Naive thymus-derived CD8-positive, alpha-beta T cell (primary cell): ENCODE measurements at places on chromosomes 7 and 10. TPM values are rescaled to one million over a fixed set of nuclear protein-coding genes. Genes with fewer than 3 reads are reported as not detected.
A peak's percentile ranks its signal among the peaks of the same experiment; 100 is the strongest.

The NPY4R2 gene
- not detected for total RNA-seq

The SLC26A5 gene
- total RNA-seq = not detected

The OR6V1 gene
- not detected for total RNA-seq

The LRCH4 gene
- total RNA-seq = 454 TPM

The TCF7L2 gene
- 4.3 TPM for total RNA-seq

The HYAL4 gene
- total RNA-seq = not detected

The STAMBPL1 gene
- total RNA-seq = 23.3 TPM

DNA sequence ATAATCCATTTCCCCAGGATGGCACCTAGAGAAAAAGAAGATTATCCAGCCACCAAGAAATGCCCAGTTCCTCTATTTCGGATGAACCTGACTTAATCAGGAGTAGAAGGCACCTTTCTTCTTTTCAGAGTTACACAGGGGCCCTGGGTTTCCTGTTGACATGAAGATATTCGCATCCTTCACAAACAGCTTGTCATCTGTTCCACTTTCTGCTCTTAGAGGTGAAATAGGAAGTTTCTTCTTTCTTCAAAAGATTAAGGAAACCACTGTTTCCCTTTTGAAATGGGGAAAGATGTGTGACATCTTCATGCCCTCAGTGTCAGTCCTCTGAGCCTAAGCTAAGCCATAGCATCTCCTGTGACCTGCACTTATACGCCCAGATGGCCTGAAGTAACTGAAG is 39.1 kb upstream of the RAB18 start:
- no peaks in the 10 kb centered on the region for H3K27me3 ChIP-seq
- H3K36me3 ChIP-seq = no peaks in the 10 kb centered on the region
- H3K27ac ChIP-seq = peak overlapping the region; percentile 61
- peak; percentile 66 for DNase-seq
- peak overlapping the region; percentile 71 for H3K4me3 ChIP-seq

DNA sequence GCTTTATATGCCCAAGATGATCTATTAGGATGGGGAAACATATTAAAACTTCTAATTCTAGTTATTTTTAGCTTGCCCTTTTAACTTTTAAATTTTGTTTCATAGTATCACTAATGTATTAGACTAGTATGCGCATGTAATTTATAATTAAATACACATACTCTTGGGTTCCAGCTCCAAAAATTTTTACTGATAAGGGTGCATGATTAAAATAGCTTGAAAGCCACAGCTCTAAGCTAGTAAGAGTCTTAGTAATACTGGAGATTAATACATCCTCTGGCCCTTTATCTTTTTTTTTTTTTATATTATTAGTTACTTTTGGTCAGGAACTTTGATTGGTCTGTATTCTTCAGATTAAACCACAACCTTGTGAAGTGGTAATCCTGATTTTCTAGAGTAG is 53.6 kb downstream of the ATXN7L1 start:
- peaks cover 12% of the 10 kb centered on the region for H3K4me1 ChIP-seq
- H3K36me3 ChIP-seq = peaks cover 16% of the 10 kb centered on the region

DNA sequence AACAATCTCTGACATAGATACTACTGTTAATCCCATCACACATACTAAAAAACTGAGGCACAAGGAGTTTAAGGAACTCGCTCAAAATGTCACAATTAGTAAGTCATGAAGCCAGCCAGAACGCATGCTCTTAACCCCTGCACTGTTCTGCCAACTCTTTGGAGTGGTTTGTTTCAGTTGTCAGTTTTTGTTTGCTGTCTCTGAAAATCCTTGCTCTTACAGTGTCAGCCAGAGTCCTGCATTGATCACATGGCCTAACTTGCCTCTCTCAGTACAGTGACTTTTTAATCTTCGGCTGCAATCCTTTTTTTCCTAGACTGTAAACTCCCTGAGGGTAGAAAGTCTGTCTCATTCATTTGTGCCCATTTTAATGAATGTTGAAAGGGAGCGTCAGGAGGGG is 753.8 kb downstream of the AUTS2 start:
- no peak overlapping the region for H3K27ac ChIP-seq
- no peak overlapping the region for H3K4me3 ChIP-seq
- H3K36me3 ChIP-seq = no peaks in the 10 kb centered on the region
- no peaks in the 10 kb centered on the region for H3K27me3 ChIP-seq
- DNase-seq = no peak
- H3K4me1 ChIP-seq = peaks cover 2% of the 10 kb centered on the region

DNA sequence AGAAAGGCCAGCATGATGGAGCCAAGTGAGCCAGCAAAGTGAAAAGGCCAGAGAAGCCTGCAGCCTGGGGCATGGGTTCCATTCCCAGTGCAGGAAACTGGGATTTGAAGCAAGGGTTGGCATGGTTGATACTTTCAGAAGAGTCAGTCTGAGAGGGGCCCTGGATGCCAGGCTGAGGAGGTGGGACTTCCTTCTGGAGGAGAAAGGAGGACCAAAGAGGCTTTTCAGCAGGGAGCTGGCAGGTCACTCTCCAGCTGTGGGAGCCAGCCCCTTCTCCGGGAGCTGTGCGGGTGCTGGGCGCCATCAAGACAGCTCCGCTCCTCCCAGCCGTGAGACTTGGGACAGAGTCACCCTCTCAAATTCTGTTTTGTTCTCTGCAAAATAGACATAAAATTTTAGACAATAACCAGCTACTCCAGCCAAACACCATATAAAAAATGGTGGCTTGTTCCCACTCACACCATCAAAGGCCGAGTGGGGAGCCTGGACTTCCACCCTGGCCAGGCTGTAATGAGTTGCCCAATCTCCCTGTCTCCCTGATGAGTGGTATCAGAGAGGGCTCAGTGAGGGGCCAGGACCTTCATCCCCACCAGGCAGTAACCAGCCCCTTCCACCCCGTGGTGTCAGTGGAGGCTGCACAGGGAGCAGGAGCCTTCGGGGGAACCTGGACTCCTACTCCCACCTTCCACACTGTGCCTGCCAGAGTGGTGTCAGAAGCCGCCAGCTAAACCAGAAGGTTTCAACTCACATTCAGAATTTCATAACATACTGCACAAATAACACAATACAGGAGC is 133.6 kb upstream of the RET start:
- DNase-seq = no peak
- H3K36me3 ChIP-seq = no peaks in the 10 kb centered on the region
- no peak overlapping the region for H3K4me3 ChIP-seq
- no peak overlapping the region for H3K27ac ChIP-seq
- H3K4me1 ChIP-seq = no peaks in the 10 kb centered on the region

DNA sequence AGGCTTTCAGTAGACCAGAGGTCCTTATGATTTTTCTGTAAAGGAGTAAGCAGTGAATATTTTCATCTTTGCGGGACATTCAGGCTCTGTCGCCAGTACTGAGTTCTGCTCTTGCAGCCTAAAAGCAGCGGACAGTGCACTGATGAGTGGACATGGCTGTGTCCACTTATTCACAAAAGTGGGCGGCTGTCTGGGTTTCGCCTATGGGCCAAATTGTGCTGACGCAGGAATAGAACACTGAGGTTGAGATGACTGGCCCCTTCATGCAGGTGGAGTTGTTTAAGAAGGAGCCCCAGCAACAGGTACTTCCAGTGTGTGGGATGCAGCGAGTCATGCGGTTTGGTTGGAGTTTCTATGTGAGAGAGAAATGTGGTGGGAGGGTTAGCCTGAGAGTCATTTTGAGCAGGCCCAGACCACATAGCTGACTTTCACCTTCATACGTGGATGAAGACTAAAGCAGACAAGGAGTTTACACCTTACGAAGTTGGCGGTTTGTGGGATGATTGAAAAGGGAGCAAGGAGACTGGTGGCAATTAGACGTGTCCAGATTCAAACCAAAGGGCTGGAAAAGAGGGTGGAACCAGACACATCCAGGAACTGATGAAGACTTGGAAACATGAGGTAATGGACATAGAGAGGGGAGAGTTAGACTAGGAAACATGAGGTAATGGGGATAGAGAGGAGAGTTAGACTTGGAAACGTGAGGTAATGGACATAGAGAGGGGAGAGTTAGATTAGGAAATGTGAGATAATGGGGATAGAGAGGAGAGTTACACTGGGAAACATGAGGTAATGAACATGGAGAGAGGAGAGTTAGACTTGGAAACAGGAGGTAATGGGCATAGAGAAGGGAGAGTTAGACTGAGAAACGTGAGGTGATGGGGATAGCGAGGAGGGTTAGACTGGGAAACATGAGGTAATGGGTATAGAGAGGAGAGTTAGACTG is 38.2 kb downstream of the WDR37 start:
- H3K27me3 ChIP-seq = no peaks in the 10 kb centered on the region
- H3K36me3 ChIP-seq = peaks cover 4% of the 10 kb centered on the region
- no peak for DNase-seq
- H3K4me1 ChIP-seq = peaks cover 2% of the 10 kb centered on the region
- no peak overlapping the region for H3K4me3 ChIP-seq

DNA sequence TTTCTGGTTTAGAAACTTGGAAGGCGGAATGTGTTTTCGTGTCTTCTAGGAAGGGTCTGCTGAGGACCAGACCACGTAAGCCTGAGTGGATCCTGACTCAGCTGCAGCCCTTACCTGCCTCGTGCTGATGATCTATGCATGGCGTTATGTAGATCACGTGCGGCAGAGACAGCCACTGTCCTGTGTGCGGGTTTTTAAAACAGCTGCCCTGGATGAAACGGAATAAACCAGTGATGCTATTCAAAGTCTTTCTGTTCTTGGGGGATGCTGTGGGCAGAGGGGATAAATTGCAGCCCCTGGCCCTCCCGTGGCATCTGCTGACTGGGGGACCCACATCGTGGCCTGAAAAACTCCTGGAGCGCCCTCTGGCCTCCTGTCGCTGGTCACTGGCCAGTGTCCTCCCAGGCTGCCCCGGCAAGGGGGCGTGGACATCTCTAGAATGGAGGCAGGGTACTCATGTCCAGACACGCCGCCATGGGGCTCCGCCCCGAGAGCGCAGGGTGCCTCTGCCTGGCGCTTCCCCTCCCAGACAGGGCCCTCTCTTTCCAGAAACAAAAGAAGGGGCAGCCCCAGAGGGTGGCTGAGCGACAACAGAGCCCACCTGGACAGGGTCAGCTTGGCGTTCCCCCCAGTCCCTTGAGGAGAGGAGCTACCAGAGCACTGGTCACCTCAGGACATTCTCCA is 13.2 kb downstream of the ALKBH4 start:
- peaks cover 4% of the 10 kb centered on the region for H3K36me3 ChIP-seq
- H3K27me3 ChIP-seq = no peaks in the 10 kb centered on the region
- no peak for DNase-seq
- peaks cover 5% of the 10 kb centered on the region for H3K4me1 ChIP-seq
- H3K4me3 ChIP-seq = no peak overlapping the region

DNA sequence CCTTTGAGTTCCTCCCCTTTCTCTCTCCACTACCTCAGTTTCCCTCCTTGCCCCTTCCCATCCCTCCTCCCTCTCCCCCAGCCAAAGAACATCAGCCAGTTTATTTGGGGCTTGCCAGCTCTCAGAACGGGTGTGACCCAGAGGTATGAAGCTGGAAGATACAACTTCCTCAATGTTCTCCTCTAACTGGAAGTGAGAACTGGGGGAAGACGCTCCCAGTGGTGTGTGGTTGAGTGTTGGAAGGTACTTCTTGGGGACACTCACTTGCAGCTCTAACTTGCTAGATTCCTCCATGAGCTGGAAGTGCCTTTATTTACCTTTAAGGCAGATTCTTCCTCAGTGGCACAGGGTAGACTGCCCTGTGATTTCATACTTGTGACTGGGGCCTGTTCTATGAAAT is 110.5 kb upstream of the HABP2 start:
- no peaks in the 10 kb centered on the region for H3K36me3 ChIP-seq
- no peaks in the 10 kb centered on the region for H3K4me1 ChIP-seq
- no peak for DNase-seq

DNA sequence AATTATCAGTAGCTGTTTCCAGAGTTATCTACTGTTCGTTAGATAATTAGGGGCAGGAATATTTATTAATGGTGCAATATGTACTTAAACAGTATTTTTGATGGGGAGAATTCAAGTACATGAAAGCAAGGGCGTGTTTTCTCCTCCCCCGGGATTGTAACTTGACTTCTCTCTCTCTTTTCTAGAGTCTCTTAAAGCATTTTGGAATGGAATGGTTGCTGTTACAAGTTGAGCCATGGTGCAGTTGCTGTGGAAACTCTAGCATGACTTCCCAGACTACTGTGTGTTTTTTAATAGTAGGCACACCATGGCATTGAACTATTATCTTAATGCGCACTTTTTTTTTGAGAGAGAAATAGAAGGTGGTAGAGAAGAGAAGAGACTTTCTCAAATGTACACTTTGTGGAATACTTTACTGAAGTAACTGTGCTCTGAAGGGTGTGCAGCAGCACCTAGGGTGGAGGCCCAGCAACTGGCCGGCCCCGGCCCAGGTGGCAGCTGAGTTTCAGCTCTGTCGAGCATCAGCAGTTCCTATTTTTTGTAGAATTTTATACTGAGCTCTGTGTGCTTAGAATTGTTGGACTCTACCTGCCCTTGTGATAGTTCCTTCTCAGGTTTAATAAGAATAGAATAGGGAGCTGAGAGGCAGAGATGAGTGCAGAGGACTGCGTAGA is 64.4 kb downstream of the CCNY start:
- H3K4me3 ChIP-seq = no peak overlapping the region
- no peaks in the 10 kb centered on the region for H3K27me3 ChIP-seq
- H3K4me1 ChIP-seq = peaks cover 43% of the 10 kb centered on the region

DNA sequence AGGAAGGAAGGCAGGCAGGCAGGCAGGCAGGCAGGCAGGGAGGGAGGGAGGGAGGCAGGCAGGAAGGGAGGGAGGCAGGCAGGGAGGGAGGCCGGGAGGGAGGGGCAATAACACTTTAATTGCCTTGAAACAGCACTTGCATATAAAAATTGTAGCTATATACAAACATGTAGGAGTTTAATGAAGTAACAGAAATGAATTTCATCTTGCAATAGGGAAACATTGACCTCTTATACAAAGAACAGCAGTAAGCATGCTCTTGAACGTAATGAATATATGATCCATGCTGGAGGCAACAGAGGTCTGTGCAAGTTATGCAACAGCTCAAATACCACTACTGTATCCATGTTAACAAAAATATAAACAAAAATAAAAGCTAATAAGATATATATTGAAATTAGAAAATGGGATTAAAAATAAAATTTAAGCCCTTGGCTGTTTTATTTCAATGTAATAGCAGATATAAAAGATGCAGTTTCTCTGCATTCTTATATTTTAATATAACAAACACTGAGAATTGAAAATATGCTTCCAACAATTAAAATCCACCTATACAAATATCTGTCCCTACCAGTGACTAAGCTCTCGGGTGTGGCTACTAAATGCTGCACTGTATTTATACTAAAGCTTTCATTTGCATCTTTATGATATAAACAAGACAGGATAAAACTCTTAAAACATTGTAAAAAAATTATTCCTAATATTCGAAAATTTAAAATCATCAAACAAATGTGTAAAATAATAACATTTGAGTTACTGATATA is 50.3 kb downstream of the CACNA2D1 start:
- no peaks in the 10 kb centered on the region for H3K36me3 ChIP-seq
- no peak for DNase-seq
- no peaks in the 10 kb centered on the region for H3K27me3 ChIP-seq
- H3K4me3 ChIP-seq = no peak overlapping the region
- H3K4me1 ChIP-seq = no peaks in the 10 kb centered on the region

GRCh38 chr10:16271571-16271970 is 165.2 kb upstream of the PTER start:
- H3K36me3 ChIP-seq = peaks cover 4% of the 10 kb centered on the region
- no peaks in the 10 kb centered on the region for H3K27me3 ChIP-seq
- DNase-seq = no peak
- H3K27ac ChIP-seq = no peak overlapping the region
- H3K4me3 ChIP-seq = no peak overlapping the region
- no peaks in the 10 kb centered on the region for H3K4me1 ChIP-seq
